ENCODE measurements at places on chromosomes 3 and 15.

DNA sequence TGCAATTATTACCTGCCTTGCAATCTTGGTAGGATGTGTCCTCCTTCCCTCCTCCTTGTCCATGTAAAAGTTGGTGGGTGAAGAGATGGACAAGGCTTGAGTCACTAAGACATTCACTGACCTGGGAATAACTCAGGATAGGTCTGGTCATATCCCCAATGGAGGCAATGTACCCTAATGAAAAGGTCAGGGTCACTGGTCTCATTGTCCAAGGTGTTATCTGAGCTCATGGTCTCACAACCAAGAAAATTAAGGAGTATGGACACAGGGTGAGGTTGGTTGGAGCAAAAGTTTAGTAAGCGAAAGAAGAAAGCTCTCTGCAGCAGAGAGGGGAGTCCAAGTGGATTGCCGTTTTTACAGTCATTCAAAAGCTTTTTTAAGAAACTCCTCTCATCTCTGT, 179.0 kb downstream of the SNRPN start:
- DNase-seq = no peak

- DNase-seq = no peak
These were observed 68.1 kb upstream of the CGNL1 start for GRCh38 chr15:57308170-57308545.

- DNase-seq = no peak
These were observed 64.0 kb downstream of the SHQ1 start for GRCh38 chr3:72784226-72784625.

- DNase-seq = no peak
These were observed 423.6 kb downstream of the FHIT start for GRCh38 chr3:60827666-60828065.

GRCh38 chr3:100125161-100125938, 11.0 kb upstream of the FILIP1L start:
- no peak for DNase-seq

GRCh38 chr3:184946917-184947316, 135.0 kb downstream of the VPS8 start:
- no peak for DNase-seq

- DNase-seq = no peak
These were observed 47.8 kb downstream of the LRRK1 start for GRCh38 chr15:100966997-100967396.

GRCh38 chr3:45318689-45319088, 69.7 kb upstream of the LARS2 start:
- no peak for DNase-seq

DNA sequence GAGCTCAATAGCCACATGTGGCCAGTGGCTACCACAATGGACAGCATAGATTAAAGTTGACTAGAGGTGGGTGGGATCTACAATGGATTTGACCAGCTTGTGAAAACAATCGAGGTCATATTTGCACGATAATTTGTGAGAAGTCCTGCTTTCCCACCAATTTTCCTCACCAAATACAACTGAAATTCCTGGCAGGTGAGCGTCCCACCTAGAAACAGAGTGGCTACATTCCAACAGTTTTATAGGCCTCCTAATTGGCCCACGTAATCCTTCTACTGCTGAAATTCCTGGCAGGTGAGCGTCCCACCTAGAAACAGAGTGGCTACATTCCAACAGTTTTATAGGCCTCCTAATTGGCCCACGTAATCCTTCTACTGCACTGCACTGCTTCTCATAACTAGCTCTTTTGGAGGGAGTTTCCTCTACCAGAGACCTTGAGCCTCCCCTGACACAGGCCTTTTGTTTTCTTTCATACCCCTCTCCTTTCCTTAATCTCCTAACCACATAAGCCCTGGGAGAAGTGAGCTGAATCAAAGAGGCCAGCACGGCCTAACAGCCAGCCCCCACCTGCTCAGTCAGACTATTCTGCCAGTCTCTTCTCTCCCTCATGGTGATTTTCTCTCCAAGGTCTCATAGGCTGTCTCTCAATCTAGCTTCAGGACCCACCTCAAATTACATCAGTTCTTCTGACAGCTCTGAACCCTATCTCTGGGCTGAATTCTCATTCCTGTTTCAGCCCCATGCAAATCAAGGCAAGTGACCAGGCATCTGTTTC, 80.2 kb downstream of the BFSP2 start:
- peak; percentile 82 for DNase-seq

GRCh38 chr3:149542375-149543312, 68.1 kb downstream of the TM4SF4 start:
- DNase-seq = no peak

DNA sequence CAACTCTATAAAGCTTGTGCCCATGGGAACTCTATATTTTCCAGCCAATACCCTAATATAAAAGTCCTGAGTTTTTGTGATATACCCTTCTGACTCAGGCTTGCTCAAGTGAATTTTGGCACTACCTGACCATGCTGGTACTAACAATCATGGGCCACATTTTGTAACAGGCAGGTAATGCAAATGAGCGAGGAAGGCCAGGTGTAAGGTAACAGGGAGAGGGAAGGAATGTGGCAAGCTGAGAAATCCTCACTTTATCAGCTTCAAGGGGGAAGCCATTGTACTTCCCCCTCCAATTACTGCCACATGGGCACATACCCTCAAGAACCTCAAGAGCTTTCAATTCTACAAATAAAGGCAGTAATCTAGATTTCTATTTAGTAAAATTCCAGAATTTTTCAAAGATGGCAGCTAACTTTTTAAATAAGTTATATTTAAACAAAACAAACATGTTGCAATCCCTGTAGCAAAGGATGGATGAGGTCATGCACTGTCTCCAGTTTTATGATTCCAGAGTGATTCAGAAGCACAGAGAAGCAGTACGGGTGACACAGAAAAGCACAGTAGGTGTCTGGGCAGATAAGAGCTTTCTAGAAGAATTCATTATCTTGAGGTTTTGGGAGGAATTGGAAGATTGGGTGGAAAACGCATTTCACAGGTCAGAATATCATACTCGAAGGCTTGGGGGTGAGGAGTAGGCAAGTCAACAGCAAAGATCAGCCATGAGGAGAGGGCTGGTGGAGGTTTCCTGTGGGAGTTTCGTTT, 87.6 kb downstream of the FOXP1 start:
- DNase-seq = no peak

GRCh38 chr3:195735036-195735695, 14.4 kb downstream of the MUC20 start:
- DNase-seq = no peak

GRCh38 chr3:35908366-35909232, 269.3 kb downstream of the ARPP21 start:
- peak; percentile 87 for DNase-seq

- DNase-seq = no peak
These were observed 32.4 kb upstream of the MTMR10 start for GRCh38 chr15:31023841-31024240.

DNA sequence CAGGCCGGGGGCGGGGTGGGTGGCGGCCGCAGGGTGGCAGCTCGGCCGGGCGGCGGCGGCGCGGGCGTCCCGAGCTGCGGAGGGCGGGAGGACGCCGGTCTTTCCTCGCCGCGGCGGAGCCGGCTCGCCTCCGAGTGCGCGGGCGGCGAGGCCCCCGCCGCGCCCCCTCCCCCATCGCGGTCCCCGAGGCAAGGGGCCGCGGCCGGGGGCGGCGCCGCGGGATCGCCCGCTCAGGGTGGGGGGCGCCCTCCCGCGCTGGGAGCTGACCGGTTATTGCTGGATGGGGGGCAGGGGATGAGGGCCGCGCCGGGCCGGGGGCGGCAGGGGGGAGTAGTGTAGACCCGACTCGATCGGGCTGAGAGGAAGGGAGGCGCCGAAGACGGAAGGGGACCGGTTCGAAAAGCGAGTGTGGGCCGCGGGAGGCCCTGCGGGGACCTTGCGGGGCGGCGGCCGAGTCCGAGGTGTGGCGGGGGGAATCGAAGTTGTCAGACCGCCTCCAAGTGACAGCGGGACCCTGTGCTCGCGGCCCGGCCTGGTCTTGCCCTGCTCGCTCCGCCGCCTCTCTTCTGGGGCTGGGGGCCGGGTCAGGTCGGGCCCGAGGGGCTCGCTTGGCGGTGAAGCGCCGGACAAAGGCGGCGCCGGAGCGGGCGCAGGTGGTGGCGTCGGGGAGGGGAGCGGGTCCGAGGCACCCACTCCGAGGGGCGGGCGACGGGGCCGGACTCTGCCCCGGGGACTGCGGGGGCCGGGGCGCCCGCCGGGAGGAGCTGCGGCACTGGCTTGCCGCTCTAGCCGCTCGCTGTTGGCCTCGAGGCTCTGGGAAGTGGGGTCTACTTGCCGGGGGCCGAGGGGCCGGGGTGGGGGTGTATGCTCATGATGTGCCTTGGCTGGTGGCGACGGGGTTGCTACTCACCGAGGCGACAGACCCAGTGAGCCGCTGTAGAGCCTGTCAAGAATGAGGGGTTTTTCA, 1.1 kb downstream of the BAHD1 start:
- peak; percentile 69 for DNase-seq

- DNase-seq = peak; percentile 82
These were observed 10.3 kb upstream of the KIF7 start for GRCh38 chr15:89665449-89666181.

GRCh38 chr3:172189987-172190603, 150.7 kb downstream of the FNDC3B start:
- DNase-seq = no peak

DNA sequence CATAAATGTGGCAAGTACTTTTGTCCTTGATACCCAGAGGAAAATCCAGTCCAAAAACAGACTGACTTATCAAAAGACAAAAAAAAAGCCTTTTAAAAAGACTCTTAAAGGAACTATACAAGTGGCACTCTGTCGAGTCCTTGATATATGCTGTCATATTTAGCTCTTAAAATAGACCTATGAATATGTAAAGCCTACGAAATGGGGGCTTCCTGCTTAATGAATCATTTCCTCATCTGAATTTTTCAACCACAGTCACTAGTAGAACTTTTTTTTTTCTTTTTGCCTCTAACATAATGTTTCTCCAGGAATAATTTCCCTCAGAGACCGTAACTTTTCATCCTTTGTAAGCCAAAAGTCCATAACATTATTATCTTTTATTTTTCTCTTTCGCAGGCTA, 95.8 kb downstream of the P3H2 start:
- DNase-seq = no peak

GRCh38 chr3:159458010-159458409, 530.6 kb upstream of the IL12A start:
- peak; percentile 9 for DNase-seq

DNA sequence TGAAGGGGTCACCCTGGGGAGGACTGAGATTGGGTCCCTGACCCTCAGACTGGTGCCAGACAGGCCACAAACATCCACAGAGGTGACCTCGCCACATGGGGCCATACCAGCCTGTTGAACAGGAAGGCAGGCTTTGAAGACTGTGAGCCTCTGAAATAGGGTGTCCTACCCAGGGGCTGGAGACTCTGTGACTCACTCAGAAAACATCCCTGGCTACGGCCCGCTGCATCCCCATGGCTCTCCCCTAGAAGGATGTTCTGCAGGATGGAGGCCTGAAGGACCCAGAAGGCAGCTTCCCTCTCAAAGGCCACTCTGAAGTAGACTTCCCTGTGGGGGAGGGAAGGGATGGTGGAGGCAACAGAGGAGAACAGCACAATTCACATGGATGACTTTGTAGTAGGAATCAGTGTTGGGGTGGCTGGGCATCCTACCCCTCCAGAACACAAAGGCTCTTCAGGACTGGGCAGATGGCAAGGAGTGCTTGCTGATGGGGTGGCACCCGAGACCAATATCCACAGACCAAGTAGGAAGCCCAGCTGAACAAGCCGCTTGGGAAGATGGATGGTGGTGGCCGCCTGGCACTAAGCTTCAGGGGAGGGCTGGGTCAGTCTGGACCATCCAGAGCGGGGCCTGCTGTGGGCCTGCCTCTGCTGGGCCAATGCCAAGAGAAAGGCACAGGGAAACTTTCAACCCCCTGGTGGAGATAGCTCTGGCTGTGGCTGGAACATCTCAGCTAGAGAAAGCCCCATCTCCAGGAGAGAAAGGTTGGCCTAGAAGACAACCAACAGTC, 37.6 kb upstream of the DUSP7 start:
- no peak for DNase-seq

- DNase-seq = no peak
These were observed 156.1 kb downstream of the ALDH1A2 start for GRCh38 chr15:57909388-57909787.

DNA sequence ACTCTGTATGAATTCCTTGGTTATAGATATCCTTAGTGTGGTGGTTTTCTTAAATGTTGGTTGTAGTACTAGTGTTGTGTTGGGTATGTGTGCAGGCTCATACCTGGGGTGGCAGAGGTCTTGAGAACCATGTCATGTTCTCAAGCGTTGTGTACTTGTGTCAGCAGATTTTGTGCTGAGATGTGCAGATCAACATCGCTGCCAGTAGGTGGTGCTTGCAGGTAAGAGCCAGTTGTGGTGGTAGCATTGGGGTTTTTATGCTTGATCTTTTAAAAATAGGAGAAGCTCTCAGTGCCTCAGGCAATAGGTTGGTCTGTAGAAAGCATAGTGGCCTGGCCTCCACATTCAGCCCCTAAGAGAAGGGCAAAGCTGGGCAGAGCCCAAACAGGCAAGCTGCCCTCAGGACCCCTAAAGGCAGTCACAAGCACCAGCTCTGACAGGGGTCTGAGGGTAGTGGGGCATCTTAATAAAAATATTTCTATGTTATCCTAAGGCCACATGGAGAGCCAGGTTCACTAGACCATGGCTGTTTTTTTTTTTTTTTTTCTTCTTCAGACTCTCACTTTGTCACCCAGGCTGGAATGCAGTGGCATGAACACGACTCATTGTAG, 164.0 kb downstream of the IL20RB start:
- peak; percentile 70 for DNase-seq

DNA sequence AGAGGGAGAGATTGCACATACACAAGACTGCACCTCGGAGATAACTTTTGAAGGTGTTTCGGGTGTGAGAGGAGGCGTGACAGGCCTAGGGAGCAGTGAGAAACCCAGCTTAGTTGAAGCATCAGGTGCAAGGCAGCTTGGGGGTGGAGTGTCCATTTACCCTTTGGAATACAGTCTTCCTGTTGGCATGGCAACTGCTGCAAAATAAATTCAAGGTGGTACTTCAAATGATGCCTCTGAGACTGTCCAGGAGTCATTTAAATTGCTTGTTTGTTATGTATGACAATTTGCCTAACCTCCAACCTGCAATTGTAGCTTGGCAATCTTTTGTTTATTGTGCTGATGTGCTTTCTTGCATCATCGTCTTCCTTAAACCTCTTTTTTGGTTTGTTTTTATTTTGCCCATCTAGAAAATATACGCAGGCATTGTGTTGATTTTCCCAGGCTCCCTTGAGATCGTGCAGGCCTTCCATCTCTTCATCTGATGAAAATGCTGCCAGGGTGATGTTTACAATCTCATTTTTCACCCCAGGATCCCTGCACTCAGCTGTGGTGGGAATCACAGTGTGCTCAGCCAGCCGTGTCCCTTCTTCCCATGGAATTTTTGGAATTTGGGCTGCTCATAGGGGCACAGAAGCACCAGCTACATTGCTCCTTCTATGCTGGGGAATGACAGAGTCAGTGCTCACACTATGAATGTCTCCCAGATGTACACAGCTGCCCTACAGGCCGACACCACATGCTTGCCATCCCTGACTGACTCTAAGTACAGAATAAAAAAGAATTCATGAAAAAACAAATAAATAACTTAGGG, 583.1 kb upstream of the CFAP20DC start:
- peak; percentile 50 for DNase-seq
